Naive thymus-derived CD4-positive, alpha-beta T cell (primary cell): ENCODE measurements at places on chromosomes 11 and 22. TPM values are rescaled to one million over a fixed set of nuclear protein-coding genes. Genes with fewer than 3 reads are reported as not detected.

TRIM29 gene
- not detected in 2 replicates for total RNA-seq

DNA sequence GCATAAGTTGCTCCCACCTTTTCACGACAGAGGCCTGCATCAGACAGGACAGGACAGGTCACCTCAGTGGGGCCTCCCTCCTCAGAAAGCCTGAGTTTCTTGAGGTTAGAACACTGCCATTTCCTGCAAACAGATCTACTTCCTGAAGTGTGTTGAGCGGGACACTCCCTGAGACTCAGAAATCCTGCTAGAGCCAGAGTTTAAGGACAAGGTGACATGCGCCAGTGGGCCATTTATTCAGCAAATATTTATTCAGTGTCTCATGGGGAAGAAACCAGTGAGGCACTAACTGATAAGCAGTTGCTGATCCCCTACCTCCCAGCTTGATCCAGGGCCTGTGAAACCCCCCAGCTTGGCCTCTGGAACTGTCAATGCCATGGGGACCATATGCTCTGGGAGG, 454.6 kb downstream of the SOX6 start:
- DNase-seq = no peak
- no peak overlapping the region for H3K4me3 ChIP-seq
- H3K27me3 ChIP-seq = no peaks in the 10 kb centered on the region
- H3K4me1 ChIP-seq = no peaks in the 10 kb centered on the region
- no peaks in the 10 kb centered on the region for H3K36me3 ChIP-seq

EHF gene
- not detected for total RNA-seq

DNA sequence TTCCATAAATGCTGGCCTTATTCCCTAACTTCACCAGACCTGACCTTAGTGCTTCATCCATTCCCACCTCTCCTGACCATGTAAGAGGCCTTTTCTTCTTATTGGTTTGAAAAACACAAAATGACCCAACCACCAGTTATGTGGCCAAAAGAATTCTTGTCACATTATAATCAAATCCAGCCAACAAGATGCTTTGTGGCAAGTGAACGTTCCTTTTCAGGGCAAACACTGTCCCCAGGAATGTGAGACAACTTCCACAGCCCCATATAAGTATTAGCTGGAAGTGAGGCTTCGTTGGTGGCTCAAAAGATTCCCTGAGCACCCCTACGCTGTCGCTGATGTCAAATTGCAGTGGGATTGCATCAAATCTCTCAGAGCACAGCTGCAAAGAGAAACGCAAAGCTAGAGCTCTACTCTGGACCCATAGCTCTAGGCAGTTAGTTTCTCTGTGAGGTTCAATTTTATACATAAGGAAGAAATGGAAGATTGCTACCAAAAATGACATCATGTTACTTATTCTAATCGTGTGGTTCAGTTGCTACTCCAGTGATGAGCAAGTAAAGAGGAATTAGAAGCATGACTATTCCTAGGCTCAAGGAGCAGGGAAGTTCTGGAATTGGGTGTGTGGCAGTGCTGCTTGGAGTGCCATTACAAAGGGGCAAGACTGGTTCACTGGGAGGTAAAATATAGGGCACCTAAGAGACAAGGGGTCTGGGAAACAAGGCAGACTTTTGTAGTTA, 26.1 kb downstream of the GLYATL1 start:
- H3K36me3 ChIP-seq = no peaks in the 10 kb centered on the region
- no peaks in the 10 kb centered on the region for H3K27me3 ChIP-seq
- no peak overlapping the region for H3K4me3 ChIP-seq
- H3K27ac ChIP-seq = no peak overlapping the region

- H3K27me3 ChIP-seq = no peaks in the 10 kb centered on the region
- H3K36me3 ChIP-seq = no peaks in the 10 kb centered on the region
- H3K4me3 ChIP-seq = no peak overlapping the region
- H3K27ac ChIP-seq = no peak overlapping the region
Measured at GRCh38 chr11:117187799-117188481, 9.4 kb downstream of the SIDT2 start.

FAT3 gene
- total RNA-seq = not detected

DNA sequence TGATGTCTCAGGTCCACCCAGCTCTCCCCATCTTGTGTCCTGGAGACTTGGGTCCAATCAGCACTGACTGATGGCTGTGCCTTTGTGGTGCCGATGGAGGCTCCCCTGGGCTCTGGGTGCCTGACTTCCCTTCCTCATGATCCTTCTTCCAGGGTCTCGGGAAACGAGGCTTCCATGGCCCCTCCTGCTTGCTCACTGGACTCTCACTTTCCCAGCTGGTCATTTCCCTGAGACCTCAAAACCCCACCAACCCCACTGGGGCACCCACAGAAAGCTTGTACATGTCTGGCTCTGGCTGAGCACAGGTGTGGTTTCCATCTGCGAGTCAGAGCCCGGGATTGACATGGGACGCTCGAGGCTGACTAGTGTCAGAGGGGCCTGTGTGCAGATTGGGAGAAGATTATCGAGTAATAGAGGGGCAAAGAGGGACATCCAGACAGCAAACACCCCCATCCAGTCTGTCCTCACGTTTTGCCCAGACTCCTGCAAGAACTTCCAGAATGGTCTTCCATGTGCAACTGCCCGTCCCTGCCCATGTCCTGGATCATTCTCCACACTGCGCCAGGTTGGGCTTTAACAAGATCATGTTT, 15.1 kb downstream of the APOL1 start:
- H3K4me3 ChIP-seq = no peak overlapping the region
- no peak for DNase-seq
- H3K4me1 ChIP-seq = no peaks in the 10 kb centered on the region
- no peak overlapping the region for H3K27ac ChIP-seq
- H3K36me3 ChIP-seq = peaks cover 5% of the 10 kb centered on the region

DNA sequence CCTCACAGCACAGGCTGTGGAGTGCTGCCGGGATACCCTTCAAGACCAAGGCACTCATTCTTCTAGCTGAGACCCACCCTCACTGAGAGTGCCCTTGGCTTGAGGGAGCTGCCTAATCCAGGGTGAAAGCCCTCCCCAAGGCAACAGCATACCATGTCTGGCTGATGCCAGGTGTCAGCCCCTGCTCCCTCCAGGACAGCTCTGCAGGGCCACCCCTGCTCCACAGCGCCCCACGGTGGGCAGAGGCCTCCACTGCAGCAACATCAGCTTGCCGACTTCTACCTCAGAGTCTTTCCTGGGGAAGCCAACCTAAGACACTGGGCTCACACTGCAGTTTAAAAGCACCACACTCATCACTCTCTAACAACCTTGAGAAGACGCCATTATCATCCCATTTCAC, 29.0 kb downstream of the TTLL1 start:
- no peaks in the 10 kb centered on the region for H3K4me1 ChIP-seq
- no peak overlapping the region for H3K4me3 ChIP-seq
- no peaks in the 10 kb centered on the region for H3K27me3 ChIP-seq
- DNase-seq = peak; percentile 8

SYT13 gene
- not detected for total RNA-seq
